Naive B cell (primary cell): ENCODE measurements at places on chromosomes 16 and 17.

DNA sequence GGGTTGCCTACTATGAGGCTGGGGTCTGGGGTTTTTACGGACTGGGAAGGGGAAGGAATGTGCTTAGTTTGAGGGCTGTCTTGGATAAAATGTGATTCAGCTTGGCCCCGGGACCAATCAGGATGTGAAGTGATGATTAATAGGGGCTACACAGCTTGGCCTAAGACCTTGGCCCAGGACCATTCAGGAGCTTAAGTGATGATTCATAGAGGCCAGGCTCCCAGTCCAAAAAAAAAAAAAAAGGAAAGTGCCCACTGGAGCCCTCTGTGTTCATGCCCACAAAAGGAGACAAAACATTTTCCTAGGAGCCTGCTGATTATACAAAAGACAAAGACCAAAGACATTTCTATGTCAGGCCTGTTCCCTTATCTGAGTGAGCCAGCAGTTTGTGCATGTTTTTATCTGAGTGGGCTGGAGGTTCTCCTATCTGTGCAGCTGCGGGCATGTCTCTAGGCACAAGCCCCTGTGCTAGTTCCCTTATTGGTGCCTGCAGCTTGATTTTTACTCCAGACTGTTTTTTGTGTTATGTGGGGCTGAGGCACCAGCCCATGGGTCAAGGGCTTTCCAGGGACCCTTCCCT is 898.2 kb upstream of the GOT2 start:
- DNase-seq, result no peak

DNA sequence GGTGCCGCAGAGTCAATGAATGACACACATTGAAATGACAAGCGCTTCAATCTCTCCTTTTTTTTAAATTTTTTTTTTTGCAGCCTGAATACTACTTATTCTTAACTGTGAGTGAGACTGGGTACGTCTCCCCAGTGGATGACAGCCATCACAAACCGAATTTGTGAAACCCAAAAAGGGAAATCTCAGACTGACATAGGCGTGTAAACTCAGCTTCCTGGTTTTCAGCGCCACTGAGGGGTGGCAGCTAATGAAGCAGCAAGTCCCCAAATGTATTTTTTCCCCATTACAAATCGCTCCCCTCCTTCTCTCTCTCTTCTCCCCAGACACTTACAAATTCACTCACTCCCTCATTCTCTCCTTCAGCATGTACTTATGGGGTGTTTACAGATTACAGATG is 196.0 kb downstream of the MAF start:
- no peak for DNase-seq

- DNase-seq, result no peak
These were observed 87.3 kb downstream of the MAP2K6 start for GRCh38 chr17:69501591-69502468.

- no peak for DNase-seq
These were observed at the start of gene CPNE2 for GRCh38 chr16:57091975-57092785. CPNE2 (plus strand) TSS chr16:57092583; CDS start chr16:57110743, 18,160 bp downstream.

GRCh38 chr17:32659419-32659842 is 172.6 kb downstream of the CDK5R1 start:
- peak; percentile 38 for DNase-seq
